ENCODE measurements at places on chromosomes 16 and 17.
A peak's percentile ranks its signal among the peaks of the same experiment; 100 is the strongest.

- no peak for DNase-seq
These were observed 118.1 kb downstream of the FTO start for GRCh38 chr16:53821957-53822625.

- no peak for DNase-seq
These were observed 8.7 kb downstream of the CORO7 start for GRCh38 chr16:4407543-4408322.

DNA sequence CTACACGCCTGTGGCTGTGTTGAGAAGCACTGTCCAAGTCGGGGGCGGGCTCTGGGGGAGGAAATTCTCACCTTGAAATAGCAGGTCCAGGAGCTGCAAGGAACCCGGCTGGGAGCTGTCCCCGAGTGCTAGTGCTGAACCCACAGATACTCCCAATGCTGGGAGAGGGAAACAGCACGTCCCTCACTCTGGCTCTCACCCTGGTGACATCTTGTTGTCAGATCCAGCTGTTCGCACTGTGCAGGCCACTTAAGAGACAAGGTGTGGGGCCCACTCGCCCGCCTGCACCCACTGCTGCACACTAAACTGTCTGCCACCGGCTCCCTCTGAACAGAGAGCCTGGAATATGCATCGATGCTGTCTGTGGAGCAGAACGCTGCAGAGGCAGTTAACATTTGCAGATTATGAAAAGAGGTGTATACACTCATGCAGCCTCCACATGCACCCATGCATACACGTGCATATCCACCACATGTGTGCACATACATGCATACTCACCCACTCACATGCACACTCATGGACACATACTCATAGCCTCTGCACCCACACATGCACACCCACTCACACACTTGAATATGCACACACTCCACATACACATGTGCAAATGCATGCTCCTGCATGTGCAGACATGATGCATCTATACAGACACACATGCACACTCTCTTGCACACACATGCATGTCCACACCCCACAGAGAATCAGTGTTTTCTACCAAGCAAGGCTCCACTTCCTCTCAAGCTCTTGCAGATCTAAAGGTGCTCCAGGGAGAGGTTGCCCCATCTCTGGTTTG, 42.0 kb downstream of the MGAT5B start:
- peak; percentile 48 for DNase-seq

DNA sequence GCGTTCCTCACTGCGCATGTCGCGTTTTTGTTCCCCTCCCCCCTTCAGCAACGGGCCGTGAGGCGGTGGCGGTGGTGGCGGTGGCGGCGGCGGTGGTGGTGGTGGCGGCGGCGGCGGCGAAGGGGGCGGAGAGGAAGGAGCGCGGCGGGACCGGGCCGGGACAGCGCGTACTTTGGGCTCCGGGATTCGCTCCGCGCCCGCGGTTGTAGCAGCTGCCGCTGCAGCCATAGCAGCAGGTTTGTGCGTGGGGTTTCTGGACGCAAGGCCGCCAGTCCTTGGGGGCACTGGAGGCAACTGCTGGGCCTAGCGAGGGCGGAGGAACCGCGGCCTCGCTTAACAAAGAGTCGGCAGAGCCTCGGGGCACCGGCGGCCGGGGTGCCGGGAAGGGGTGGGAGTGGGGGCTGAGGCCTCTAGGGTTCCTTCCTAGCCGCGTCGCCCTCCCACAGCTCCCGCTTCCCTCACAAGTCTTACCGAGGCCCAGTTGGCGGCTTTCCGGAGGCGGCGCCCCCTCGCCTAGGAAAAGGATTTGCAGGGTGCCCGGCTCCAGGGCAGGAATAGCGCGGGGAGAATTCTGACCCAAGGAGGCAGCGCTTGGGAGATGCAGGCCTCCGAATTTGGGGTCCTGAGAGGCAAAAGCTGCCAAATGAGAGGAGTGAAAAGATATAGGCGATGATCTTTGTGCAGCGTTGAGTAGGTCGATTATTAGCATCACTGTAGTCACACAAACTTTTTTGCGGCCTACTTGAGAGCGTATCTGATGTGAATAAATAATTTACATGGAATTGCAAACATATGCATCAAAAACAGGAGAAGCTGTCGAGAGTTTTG, at the start of gene DDX42:
Gene DDX42 (plus strand): TSS at position 30 of the 828 bp plus-strand sequence. CDS start 12,880 bp downstream, outside the sequence.
- peak; percentile 89 for DNase-seq

DNA sequence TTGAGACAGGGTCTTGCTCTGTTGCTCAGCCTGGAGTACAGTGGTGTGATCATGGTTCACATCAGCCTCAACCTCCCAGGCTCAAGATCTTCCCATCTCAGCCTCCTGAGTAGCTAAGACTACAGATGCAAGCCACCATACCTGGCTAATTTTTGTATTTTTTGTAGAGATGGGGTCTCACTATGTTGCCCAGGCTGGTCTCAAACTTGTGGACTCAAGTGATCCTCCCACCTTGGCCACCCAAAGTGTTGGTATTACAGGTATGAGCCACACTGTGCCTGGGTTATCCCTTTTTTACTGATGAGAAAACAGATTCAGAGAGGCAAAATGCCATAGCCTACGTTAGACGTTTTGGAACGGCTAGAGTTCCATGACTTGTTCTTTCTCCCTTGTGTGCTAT, 30.1 kb downstream of the SNX29 start:
- DNase-seq = no peak

DNA sequence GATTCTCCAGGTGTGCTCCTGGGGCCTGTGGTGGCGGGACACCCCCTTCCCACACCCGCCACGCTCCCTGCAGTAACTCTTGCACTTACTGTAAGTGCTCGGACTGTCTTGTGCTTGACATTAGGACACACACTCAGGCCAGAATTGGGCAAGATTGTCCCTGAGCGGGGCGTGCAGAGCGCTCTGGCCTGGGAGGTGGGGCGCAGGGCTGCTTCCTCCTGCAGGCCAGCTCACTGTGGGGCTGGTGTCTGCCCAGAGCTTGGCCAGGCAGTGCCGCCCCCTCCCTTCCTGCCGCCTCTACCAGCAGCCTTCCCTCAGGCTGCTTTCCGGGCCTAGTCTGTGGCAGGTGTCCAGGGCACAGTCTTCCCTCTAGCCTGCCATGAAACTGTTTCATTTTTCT, 6.1 kb upstream of the ATP6V0C start:
- no peak for DNase-seq

- no peak for DNase-seq
These were observed 451.3 kb downstream of the PMP22 start for GRCh38 chr17:14813649-14814370.

DNA sequence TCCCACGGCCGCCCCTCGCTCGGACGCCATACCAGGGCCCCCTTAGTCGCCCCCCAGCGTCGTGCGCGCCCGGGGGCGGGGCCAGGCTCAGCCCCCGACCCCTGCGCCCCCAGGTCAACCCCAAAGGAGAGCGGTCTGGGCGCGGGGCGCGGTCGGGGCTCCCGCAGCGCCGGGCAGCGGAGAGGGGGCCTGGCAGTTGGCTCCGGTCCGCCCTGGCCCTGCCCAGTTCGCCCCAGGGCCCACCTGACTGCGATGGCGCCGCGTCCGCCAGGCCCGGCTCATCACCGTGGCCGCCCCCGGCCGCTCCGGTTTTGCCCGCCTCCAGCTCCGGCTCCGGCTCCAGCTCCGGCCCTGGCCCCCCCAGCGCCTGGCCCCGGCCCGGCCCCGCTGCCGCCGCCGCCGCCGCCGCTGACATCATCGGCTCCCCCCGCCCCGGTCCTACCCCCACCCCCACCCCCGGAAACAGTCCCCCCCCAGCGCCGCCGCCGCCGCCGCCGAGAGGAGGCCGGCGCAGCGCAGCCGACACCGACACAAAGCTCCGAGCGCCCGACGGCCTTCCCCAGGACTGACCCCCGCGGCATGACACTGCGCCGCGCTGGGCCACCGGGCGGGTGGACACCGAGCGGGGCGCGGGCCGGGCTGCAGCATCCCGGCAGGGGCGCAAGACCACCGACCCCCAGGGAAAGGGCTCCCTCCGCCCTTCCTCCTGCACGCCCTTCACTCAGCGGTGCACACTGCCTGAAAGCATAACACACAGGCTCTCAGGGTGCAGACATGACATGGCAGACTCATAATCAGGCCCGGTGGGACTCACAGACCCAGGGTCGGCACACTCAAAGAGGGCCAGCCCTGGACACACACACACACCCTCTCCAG, at the start of gene ZBTB4:
Gene ZBTB4 (minus strand): TSS at position 419 of the 876 bp plus-strand sequence. CDS start 12,830 bp downstream, outside the sequence.
- DNase-seq = peak; percentile 63

DNA sequence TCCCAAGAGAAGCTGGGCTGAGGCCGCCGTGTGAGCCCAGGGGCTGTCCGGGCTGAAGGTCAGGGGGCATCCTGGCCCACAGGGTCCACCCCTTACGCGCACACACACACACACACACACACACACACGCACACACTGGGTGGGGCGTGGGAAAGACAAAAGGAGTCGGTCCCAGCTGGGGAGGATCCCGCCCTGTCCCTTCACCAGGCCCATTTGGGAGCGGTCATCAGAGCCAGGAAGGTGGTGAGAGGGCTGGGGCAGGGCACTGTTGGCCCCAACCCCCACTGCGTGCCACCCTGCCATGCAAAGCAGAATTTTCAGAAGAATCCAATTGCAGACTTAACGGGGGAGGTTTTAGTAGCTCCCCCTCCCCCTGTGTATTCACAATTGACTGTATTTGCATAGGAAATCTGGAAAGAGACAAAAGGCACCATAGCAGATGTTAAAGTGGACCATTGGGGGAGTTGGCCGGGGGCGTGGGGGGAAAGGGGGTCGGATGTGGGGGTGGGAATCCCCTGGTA, 11.3 kb upstream of the CD300A start:
- DNase-seq = no peak

DNA sequence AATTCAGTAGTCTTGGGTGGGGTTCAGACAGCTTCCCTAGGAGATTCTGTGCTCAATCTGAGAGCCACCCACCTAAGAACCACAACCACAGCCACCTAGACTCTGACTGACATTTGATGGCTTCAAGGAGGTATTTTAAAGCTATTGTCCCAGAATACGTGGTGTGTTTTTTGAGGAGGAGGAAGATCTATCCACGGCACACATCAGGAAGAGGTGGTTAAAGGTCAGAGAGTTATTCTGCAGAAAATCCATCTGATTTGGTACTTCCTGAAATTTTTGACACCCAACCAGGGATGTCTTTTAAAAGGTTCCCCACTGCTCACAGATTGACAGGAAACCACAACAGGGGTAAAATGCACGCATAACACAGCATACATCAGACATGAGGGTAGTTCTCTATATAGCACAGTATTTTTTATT, 25.1 kb downstream of the SMARCE1 start:
- no peak for DNase-seq

GRCh38 chr17:31274252-31274651, 22.8 kb downstream of the OMG start:
- DNase-seq = no peak

DNA sequence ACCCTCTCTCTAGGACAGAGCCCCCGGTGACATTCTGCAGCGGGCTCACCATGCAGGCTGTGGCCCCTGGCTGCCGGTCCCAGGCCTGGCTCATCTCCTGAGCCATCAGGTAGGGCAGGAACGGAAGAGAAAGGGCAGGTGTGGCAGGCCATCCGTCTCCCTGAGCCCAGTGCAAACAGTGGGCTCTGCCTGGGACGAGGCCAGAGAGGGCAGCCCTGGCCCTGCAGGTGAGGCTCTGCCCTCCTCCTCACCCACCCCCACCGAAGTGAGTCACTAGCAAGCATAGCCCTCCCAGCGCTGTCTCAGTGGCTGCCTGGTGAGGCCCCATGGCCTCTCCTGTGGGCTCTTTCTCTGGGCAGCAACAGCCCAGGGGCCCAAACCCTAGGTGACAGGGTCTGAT, 14.5 kb downstream of the OTOP3 start:
- DNase-seq = no peak

- DNase-seq = no peak
These were observed 6.2 kb downstream of the BICDL2 start for GRCh38 chr16:3030222-3031212.

DNA sequence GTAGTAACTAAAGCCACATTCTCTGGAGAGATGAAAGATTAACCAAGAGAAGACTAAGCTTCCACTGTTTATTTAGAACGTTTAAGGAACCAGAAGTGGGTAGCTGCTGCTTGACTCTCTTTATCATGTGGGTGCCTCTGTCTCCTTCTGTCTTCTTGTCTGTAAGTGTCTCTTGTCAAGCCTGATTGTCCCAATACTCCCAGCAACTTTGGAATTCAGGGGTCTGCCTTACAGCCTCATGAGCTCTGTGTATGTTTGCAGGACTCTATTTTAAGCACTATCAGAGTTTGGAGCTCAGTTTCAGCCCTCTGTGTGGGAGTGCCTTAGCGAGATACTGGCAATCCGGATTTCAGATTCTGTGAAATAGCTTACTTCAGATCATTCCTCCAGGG, 29.3 kb upstream of the SPACA3 start:
- DNase-seq = no peak

DNA sequence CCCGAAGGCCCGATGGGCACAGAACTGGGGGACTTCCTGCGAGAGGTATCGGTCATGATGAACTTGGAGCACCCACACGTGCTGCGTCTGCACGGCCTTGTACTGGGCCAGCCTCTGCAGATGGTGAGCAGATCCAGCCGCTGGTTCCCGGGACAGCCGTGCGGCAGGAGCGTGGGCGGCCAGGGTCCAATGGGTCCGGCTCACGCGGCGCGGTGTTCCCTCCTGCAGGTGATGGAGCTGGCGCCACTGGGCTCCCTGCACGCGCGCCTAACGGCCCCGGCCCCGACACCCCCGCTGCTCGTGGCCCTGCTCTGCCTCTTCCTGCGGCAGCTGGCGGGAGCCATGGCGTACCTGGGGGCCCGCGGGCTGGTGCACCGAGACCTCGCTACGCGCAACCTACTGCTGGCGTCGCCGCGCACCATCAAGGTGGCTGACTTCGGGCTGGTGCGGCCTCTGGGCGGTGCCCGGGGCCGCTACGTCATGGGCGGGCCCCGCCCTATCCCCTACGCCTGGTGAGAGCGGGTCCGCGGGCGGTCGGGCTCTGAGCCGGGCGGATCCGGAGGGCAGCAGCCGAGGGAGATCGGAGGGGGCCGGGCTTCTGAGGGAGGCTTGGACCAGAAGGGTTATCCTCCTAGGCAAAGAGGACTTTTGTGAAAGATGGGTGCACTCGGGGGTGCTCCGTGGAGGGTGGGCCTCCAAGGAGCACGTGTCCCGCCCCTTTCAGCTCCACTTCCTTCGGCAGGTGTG, 3.0 kb downstream of the TNK1 start:
- DNase-seq = no peak

GRCh38 chr17:14580499-14580898, 279.6 kb downstream of the HS3ST3B1 start:
- DNase-seq = no peak

DNA sequence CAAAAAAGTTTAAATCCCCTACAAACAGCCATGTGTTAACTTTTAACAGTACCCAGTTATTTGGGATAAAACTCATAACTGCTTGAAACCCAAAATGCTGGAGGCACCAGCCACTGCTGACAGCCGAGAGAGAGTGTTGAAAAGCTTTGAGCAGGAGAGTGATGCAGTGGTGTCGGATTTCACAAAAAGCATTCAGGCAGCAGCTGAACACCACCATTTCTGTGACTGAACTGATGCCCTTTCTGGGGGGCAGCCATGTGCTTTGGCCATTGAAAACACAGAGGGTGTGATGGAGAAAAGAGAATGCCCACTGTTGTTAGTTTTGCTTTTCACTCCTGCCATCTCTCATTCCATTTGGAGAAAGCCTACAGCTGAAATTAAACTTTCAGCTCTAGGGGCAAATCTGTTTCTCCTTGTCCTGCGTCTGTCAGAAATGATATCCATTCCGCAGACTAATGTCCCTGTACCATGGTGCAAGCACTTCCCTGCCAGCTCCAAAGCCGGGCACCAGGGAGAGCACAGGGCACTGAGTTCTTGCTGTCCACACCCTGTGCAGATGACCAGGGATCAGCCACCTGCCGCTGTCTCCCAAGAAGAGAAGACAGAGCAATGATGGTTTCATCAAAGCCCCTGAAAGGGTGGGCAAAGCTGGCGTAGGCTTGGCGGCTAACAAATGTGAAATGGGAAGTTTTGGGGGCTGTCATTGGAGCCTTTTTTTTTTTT, 16.6 kb upstream of the MLYCD start:
- no peak for DNase-seq

- DNase-seq = no peak
These were observed 23.7 kb upstream of the WWOX start for GRCh38 chr16:78075800-78076199.
